ENCODE measurements at places on chromosomes 1 and 21.
A peak's percentile ranks its signal among the peaks of the same experiment; 100 is the strongest.

DNA sequence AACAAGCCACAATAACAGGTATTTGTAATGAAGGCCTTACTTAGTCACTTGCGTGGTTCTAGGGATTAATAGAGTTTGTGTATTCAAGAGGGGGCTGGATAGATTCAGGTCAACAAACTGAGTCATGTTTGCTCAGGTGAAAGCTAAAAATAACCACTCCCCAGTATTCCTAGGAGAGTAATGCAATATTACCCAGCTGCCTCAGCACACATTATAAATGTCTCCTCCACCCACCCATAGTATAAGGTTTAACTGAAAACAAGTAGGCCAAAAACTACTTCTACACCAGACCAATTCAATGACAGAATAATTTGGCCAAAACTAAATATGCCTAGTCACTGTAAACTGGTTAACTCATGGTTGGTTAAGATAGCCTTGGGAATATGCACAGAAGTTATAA, 34.4 kb downstream of the WLS start:
- peak; percentile 71 for DNase-seq

GRCh38 chr1:205512059-205513045, 7.9 kb downstream of the CDK18 start:
- DNase-seq = no peak

- no peak for DNase-seq
Measured at GRCh38 chr1:174337000-174337681, 110.6 kb upstream of the GPR52 start.

GRCh38 chr1:175873290-175873935, 130.0 kb upstream of the TNR start:
- DNase-seq = no peak

- DNase-seq = no peak
Measured at GRCh38 chr1:161364332-161364731, 3.3 kb downstream of the CFAP126 start.

GRCh38 chr1:163410073-163410999, 88.6 kb downstream of the NUF2 start:
- peak; percentile 92 for DNase-seq

- DNase-seq = no peak
Measured at GRCh38 chr1:3610527-3611169, 660 bp downstream of the MEGF6 start.
